ENCODE measurements at places on chromosomes 7 and 10.

DNA sequence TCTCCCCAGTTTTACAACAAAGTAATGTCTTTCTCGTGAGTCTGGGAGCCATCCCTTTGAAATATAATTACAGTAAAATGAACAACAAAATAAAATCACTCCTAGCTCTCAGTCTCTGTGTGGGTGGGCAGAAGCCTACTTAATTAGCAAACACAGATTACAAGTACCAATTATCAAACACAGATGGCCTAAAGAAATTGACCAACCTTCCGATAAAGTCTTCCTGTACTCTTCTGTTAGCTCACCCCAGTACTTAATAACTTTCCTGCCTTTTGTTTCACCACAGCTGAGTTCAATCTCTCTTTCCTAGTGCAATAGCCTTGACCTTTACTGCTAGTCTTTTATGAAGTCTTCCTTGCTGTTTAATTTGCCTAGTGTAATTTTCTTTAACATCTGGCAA is 719.2 kb upstream of the MBL2 start:
- DNase-seq: no peak

DNA sequence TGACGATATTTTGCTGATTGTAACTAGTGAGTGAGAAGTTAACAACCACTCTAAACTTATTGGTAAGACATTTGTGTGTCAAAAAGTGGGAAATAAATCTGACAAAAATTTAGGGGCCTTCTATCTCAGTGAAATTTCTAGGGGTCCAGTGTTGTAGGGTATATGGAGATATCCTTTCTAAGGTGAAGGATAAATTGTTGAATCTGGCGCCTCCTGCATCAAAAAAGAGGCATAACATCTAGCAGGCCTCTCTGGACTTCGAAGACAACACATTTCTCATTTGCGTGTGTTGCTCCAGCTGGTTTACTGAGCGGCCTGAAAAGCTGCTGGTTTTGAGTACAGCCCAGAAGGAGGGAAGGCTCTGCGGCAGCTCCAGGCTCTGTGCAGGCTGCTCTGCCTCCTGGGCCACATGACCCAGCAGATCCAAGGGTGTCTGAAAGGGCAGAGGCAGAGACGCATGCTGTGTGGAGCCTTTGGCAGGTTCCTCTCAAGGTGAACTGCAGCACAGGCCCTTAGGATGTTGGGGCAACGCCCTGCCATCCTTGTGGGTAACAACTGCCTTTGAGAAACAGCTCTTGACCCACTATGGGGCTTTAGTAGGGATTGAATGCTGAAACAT is 72.4 kb downstream of the LMBR1 start:
- no peak for DNase-seq

- no peak for DNase-seq
Observed at GRCh38 chr7:127588697-127589482, 679 bp downstream of the ARF5 start.

DNA sequence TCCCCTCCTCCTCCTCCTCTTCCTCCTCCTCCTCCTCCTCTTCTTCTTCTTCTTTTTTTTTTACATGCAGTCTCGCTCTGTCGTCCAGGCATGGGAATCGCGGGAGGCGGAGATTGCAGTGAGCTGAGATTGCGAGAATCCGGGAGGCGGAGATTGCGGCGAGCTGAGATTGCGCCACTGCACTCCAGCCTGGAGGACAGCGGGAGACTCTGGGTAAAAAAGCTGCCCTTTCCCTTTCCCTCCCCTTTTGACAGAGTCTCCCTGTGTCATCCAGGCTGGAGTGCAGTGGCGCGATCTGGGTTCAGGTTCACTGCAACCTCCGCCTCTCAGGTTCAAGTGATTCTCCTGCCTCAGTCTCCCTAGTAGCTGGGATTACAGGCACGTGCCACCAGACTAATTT is 168.1 kb upstream of the MALRD1 start:
- DNase-seq: no peak

GRCh38 chr7:103349805-103350204 is 2.4 kb downstream of the PSMC2 start:
- DNase-seq: no peak

DNA sequence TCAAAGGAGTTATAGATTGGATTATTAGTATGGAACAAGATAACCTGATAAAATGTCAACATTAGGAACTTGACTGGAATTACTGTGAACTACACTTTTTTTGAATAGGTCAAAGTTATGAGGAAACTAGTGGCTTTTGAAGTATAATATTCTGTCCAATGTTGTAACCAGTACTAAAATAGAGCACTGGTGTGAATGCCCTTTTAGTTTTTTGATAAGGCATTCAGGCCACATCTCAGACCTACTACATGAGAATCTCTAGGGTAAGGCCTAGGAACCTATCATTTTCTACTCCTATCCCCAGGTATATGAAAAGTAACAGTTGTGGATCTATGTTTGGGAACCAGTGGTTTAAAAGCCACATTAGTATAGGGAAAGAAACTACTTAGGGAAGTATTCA is 16.4 kb downstream of the KMT2E start:
- no peak for DNase-seq

DNA sequence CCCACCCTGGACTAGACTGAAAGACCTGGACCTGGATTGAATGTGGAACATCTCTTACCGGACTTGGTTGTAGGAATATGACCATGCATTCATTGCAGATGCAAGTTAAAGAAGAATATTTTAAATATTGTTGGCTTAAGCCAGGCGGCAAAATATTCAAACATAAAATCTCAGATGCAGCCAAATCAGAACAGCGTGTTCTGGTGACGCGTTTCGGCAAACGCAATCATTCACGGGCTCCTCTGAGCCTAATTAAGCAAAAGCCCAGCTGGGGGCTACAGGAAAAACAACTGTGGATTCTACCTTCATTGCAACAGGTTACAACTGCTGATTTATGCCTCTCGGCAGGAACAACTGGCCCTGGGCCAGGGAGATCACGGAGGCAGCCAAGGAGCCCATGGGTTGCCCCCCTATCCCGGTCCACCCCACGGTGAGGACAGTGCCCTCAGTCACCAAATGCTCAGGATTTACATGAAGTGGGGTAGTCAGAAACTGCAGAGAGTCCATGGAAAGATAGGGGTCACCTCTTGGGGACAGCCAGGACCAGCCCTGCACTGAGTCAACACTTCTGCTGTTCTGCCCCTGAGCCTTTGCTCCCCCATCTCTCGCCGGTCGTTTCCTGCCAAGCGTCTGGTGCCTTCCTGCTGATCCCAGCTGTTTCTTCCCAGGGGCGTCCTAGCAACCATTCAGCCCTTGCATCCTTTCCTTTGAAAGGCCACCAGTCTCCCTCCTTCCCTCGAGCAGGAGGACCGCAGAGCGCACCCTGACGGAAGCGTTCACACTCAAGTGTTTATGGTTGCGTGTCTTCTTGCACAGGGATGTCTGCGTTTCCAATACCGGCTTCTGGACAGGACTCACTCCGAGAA is 64.4 kb upstream of the SFMBT2 start:
- no peak for DNase-seq

DNA sequence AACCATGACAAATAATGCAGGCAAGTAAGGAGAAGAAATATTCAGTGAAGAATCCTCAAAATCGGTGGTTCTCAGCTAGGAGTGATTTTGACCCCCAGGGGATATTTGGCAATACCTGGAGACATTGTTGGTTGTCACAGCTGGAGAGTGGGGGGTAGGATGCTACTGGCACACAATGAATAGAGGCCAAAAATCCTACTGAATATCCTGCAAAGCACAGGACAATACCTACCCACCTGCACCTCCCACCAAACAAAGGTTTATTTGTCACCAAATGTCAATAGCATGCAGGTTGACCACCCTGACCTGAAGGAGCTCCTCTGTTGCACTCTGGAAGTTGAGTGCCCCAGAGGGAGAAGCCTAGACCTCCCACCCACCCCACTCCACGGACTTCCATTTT is 1028.6 kb downstream of the CNTNAP2 start:
- no peak for DNase-seq

DNA sequence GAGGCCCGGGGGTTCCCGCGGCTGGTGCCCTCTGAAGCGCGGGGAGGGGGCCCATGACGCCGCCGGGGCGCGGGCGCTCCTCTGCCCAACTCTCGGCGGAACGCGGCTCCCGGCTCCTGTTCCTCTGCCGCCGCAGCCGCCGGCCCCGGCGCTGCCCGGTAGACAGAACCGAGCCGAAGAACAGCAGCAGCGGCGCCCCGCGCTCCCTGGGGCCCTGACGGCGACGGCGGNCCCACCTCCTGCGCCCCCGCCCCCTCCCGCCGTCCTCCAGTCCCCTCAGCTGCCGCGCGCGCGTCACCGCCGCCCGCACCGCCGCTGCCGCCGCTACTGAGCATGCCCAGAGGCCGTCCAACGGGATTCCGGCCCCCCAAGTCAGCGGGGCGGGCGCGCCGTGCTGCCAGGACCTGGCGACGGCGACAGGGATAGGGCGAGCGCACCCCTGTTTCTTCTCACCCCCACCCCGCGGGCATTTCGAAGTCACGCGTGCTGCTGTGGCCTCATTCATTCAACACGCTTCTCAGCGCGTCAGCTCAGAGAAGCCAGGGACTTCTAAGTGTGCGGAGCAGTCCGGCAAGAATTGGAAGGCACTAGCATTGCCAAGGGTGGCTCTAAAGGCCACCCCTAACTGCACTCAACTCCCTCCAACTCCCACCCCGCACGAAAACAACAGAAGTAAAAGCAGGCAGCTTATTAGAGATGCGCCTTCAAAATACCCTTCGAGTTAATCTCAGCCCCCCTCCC is at the start of gene IPMK:
Gene IPMK (minus strand): TSS at position 182 of the 741 bp plus-strand sequence. CDS start 283 bp downstream, outside the sequence.
- DNase-seq: peak; percentile 59

DNA sequence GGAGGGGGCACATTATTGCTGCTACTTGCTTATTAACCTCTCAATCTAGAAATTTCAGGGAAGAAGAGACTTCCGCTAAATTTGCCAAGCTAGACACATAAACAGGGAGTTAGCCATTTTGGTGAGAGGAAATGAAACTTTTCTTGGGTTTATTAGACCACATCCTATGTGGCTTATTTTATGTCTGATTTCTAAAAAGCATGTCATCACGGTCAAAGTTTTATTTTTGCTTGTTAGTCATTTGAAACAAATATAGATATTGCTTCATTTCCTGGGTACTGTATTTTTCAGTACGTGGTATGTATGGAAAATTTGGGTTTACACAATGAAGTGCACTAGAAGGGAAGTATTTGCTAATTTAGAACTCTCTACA is 144.1 kb downstream of the TCF7L2 start:
- no peak for DNase-seq

- DNase-seq: no peak
Observed at GRCh38 chr10:58282615-58283014, 13.7 kb downstream of the CISD1 start.

DNA sequence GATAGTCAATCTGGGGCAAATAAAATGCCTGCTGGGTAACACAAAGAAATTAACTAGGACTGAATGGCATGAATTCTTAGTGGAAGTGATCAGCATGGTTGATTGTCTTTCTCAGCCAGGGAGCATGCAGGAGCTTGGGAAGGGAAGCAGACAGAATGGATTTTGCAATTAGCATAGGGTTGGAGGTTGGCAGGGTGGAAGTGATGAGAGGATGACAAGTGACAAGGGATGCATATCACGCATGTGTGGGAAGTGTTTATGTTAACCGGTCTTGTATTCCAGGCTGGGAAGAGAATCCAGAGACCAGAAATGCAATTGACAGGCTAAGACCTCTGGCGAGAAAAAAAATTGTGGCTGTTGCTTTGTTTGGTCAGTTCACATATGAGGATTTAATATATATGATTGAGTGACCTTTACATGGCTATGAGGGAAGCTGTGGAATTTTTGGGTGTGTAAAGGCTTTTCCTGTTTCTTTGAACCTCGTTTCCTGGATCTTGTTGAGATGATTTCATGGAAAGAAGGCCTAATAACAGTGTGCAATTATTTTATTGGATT is 8.3 kb downstream of the MDFIC start:
- DNase-seq: no peak

DNA sequence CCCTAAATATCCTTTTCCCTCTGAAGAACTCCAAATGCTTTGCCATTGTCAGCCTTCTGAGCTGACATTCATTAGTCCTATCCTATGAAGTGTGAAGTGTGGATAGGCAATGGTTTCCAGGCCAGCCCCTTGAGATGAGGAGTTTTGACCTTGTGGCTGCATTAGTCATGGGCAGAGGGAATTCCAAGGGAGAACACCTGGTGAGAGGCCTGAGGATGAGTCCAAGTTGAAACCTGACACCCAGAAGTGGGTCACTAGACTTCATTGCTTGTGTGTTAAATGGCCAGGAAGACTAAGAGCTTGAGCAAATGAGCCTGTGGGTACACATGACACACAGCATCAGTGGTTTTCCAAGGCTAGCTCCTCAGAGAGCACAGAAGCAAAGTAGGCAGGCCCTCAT is 260.8 kb downstream of the SKAP2 start:
- no peak for DNase-seq

GRCh38 chr7:52355053-52355452 is 680.4 kb upstream of the POM121L12 start:
- no peak for DNase-seq

GRCh38 chr7:150568714-150569113 is 1.5 kb downstream of the GIMAP4 start:
- DNase-seq: no peak

GRCh38 chr7:30445770-30446169 is 32.8 kb downstream of the NOD1 start:
- DNase-seq: peak; percentile 72

DNA sequence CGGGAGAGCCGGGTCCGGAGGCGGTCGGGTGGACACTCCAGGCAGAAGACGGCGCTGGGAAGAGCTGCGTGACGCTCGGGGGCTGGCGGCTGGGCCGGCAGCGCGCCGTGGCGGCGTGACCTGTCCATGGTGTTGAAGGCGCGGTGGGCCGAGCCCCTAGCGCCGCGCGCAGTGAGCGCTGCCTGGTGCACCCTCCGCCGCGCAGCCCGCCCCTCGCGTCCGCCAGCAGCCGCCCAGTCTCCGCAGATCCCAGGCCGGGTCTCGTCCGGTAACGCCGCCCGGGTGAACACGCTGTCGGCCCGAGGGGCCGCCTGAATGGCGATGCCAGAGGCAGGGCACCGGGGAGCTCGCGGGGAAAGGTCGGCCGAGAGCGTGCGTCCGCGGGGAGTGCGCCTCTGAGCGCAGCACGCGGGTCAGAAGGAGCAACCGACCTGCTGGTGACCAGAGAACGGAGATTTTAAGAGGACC is 657 bp upstream of the TMEM178B start:
- no peak for DNase-seq

GRCh38 chr10:2173327-2173726 is 436.0 kb upstream of the ADARB2 start:
- DNase-seq: no peak

DNA sequence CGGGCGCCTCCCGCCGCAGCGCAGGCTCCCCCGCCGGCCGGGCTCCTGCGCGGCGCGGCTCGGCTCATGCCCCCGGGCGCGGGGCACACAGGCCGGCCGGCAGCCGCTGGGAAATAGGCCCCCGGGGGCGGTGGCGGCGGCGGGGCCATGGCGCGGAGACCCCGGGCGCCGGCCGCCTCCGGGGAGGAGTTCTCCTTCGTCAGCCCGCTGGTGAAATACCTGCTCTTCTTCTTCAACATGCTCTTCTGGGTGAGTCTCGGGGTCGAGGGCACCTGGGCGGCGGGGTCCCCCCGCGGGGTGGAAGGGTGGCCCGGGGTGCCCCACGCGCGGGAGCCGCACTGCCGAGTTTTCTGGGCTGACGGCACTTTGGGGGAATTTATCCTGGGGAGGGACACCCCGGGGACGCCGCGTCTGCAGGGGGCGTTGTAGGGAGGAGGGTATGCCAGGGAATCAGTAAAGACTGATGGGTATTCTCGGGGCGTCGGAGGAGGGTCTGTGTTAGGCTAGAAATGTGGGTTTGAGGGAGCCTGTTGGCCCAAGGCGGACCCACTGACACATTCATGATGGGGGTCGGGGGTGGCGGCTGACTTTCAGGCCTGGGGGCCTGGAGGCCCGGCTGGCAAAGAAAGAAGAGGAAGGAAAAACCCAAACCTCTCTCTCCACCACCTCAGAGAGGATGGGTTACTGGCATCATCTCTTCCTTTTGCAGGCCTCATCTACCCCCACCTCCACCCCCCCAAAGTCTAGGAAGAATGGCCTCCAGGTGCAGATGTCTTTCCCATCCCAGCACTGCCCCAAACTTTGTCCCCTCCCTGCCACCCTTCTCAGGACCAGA is 544 bp downstream of the TSPAN33 start:
- DNase-seq: no peak
